Left lobe of liver (tissue), 2 donors: ENCODE measurements at places on chromosomes 13 and 19. TPM values are rescaled to one million over a fixed set of nuclear protein-coding genes. Genes with fewer than 3 reads are reported as not detected.

The NKPD1 gene
- total RNA-seq = not detected

The ZNF675 gene
- total RNA-seq = 1.5 TPM

The PSG7 gene
- total RNA-seq = not detected

The BCL3 gene
- total RNA-seq = 30.8 TPM

The SOX1 gene
- total RNA-seq = not detected

The FBN3 gene
- 0.63 TPM for total RNA-seq

The NKG7 gene
- 1.7 TPM for total RNA-seq

The FGF22 gene
- total RNA-seq = 0.30 TPM

The PHLDB3 gene
- 17.7 TPM for total RNA-seq

The ZNF234 gene
- 3.6 TPM for total RNA-seq

The PLK5 gene
- total RNA-seq = not detected
